Head of caudate nucleus (tissue), 42 donors: ENCODE measurements at places on chromosomes 12 and 14.

DNA sequence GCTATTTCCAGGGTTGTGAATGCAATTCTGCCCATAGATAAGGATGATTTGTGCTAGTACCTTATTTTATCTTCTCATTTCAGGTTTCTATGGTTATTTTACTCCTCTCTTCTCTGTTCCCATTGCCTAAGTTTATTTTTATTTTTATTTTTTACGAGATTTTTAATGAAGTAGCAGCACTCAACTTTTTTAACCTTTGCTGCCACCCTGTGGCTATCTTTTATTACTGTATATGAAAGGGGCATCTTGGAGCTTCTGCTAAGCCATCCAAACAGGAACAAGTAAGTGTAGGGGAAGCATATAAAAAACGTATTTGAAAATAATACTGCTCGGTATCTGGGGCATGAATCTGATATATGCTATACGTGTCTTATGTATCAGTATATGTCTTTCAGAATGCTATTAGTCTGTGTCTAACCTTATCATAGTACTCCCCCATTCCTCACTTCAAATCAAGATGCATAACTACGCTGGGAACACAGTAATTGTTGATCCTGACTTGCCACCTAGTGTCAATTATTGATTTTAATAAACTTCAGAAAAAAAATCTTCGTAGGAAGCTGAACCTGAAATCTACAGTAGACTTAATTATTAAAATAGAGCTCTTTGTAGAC is 60.3 kb downstream of the KLRG1 start:
- DNase-seq: no peak

- peak; percentile 75 for DNase-seq
Observed at GRCh38 chr14:103597623-103598377, 31.2 kb upstream of the KLC1 start.

GRCh38 chr14:82075566-82075965 is 541.9 kb upstream of the SEL1L start:
- no peak for DNase-seq

DNA sequence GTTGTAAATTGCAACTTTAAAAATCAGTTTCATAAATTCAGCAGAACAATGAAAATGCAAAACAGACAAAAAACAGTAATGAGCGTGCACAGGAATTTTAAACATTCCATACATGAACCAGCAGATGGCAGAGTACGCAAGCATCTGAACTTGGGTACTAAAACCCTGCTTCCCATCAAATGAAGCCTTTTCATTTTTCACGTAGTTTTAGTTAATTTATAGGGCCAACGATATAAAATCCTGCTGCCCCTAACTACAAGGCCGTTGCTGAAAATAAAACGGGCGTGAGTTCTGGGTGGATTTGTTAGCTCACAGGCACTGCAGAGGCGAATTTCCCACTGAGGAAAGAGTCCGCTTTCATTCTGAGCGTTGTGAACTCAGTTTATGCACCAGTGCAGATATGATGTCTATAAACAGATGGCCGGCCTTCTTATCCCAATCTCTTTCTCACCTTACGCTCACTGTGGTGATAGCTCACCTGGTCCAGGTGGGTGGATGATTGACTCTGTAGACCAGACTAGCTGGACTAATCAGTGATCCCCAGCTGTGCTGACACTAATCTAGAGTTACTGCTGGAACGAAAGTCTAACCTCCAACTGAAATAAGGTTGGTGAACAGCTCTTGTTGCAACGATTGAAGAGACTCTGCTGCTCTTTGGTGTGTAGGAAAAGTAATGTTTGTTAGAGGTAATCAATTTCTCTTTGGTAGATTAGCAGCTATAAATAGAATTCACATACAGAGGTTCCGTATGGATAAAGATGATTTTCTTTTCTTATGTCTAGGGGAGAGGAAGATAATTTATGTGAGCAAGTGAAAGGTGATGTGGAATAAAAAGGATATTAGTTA is 89.2 kb downstream of the PDZRN4 start:
- DNase-seq: peak; percentile 39

DNA sequence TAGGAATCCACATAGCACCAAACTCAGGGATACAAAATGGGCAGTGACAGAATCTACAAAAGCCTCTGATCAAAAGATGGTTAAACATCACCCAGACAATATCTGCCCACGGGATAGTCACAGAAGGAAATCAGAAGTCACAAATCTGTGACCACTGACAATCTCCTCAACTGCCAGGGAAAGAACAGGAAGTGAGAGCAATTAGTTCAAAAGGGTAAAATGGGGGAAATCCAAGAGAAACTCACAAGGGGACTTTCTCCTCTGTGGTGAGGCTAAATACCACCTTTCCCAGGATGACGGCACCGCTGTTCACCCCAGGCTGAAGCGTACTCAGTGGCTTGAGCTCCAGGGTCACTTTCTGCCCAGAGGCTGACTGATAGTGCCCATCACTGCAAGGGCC is 10.7 kb downstream of the TTC5 start:
- DNase-seq: no peak

GRCh38 chr12:6883683-6884082 is 10.6 kb upstream of the SPSB2 start:
- DNase-seq: no peak

DNA sequence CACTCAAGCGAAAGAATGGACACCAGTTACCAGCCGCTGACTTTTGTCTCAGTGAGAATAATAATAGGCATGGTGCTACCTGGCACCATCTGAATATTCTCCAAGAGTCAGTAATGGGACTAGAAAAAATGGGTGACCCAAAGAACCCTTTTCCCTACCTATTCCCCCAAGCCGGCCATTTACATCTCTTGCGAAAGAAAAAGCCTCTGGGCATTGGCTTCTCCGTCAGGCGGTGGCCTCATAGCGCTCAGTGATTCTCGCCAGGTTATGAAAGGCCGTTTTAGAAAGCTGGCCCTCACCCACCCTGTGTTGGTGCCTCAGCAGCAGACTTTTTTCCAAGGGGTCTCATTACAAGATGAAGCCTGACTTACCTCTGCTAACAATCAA is 523 bp upstream of the SLC6A15 start:
- DNase-seq: peak; percentile 37

DNA sequence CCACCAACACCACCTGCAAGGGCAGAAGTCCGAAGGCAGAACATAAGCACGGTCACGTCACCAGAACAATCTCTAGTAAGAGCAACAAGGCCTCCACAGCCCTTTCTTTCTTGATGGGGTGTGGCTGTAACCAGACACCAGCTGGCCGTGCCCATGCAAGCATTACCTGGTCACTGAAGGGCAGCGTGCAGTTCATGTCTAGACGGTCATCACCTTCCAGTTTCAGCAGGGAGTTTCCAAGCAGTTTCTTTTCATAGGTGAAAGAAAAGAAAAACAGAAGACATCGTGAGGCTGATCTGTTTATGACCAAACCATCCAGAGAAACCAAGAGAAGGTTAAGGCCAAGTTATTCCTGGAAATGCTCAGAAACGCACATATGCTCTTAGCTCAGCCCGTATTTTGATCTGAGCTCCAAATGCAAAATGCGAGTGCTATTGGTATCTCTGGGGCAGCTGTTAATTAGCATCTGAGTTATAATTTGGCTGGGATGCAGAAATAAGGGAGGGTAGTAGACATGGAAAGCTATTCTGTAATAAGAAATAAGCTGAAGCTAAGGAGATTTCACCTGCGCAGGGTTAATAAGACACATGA is 42.5 kb downstream of the PRKAB1 start:
- no peak for DNase-seq

DNA sequence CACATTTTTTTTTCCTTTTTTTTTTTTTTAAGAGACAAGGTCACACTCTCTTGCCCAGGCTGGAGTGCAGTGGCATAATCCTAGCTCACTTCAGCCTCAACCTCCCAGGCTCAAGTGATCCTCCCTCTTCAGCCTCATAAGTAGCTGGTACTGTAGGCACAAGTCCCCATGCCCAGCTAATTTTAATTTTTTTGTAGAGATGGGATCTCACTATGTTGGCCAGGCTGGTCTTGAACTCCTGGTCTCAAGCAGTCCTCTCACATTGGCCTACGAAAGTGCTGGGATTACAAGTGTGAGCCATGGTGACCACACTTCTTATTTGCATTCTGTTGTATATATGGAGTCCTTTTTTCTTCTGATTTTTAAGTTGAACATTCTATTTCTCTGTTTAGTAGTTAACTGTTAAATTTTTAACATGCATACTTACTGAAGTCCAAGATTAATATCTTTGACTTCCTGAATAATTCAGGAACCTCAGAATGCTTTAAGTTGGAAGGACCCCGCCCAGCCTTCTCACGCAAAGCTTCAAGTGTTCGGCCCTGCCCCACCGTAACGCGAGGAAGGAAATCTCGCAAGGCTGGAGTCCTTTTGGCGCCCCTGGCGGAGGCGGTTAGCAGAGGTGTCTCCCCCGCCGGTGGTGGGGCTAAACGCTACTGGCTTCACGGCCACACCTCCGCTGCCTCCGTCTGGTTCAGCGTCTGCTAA is 21.6 kb downstream of the SPATS2 start:
- DNase-seq: peak; percentile 9

- no peak for DNase-seq
Observed at GRCh38 chr14:24863968-24864684, 185.8 kb downstream of the STXBP6 start.

- DNase-seq: no peak
Observed at GRCh38 chr12:57892232-57892972, 45.9 kb upstream of the CTDSP2 start.

- DNase-seq: no peak
Observed at GRCh38 chr12:94551810-94552209, 92.1 kb upstream of the CEP83 start.

GRCh38 chr12:59657266-59657665 is 61.4 kb downstream of the SLC16A7 start:
- DNase-seq: no peak

GRCh38 chr12:69099201-69099837 is 140.1 kb upstream of the CPSF6 start:
- DNase-seq: no peak

DNA sequence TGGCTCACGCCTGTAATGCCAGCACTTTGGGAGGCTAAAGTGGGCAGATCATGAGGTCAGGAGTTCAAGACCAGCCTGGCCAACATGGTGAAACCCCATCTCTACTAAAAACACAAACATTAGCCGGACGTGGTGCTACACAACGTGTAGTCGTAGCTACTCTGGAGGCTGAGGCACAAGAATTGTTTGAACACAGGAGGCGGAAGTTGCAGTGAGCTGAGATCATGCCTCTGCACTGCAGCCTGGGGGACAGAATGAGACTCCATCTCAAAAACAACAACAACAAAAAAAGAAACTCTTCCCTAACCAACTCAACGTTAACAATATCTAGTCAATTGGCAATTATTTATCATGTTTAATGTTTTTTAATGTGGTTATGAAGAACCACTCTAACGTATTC is 89.3 kb downstream of the EPS8 start:
- DNase-seq: no peak

DNA sequence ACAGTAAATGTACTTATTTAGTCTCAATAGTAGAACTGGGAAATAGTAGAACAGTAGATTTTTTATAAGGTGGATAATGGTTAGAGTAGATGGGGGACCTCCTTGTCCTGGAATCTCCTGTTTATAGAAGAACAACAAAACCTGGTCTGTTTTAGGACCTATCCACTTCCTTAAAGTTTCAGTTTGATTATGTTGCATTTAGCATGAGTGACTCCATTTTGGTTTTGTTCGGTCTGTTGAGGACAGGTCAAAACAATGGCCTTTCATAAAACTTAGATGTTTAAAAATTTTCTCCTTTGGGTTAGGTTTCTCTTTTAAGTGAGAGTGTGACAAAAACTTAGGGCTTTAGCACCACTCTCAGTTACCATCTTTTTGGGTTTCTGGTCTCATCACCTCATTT is 308.9 kb downstream of the BTG1 start:
- DNase-seq: no peak

DNA sequence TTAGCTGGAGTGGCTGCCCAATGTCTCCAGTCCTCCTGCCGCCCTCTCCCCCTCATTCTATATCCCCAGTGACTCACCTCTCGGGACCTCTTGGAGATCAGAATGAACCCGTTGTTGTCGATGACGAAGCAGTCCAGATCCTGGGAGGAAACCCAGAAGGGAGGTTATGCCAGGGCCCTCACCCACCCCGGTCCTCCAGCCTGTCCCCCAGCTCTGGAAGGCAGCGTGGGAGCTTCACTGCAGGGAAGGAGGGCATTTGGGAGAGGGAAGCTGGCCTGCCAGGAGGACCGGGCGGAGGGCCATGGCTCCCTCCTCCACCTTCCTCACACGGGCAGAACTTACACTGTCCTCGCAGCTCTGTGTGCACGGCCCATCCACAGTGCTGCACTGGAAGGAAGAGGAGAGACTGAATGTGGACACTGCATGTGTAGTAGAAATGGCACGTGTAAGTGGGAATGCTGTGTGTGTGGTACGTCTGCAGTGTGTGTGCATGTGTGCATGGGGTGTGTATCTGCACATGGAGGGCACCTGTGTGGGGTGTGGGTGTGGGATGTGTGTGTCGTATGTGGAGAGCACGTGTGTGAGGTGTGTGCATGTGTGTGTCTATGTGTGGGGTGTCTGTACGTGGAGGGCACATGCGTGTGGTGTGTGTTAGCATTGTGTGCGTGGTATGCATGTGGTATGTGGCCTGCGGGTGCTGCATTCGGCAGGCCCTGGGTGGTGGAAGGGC is 10.0 kb upstream of the LRTM2 start:
- no peak for DNase-seq

DNA sequence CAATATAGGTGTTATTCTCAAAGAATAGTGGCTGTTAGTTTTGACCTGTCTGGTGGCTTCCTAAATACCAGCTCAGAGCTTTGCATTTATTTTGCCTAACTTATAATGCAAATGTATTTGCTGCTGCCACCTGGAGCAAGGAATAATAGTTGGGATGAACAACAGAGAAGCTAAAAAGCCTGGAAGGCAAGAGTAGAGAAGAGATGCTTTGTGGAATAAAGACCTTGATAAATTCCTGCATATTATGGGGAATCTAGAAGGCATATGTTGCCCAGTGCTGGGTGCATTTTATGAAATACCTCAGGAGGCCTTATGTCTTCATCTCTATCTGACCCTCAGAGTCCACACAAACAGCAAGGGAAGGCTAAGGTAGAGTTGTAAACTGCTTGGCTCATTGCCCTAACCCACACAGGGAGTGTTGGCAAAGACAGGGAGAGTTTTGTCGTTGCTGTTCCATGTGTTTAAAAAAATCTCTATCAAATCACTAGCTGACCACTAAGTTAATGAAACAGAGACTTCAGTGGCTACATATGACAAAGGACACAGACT is 53.7 kb upstream of the SCAF11 start:
- DNase-seq: no peak

- no peak for DNase-seq
Observed at GRCh38 chr14:88599761-88600439, 37.1 kb downstream of the ZC3H14 start.

DNA sequence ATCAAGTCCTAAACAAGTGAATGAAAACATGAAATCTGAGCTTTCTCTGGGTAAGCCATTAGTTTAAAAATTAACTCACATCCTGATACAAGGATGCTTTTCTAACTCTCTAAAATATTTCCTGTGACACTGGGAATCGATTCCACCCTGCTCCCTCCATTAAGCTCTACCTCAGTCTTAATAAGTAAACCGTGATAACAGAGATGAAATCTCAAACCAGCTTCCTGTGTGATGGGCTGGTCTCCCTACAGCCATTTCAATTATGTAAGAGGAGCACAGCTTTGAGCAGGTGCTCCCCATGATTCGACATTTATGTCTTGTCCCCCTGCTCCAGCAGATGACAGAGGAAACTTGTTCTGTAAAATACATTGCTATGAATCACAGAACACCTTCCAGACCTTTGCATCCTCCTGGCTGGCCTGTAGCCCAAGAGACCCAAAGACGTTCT is 59.0 kb downstream of the GAS2L3 start:
- DNase-seq: no peak
